ENCODE measurements at places on chromosomes 7 and 10. TPM values are rescaled to one million over a fixed set of nuclear protein-coding genes. Genes with fewer than 3 reads are reported as not detected.

- no peak for DNase-seq
Measured at GRCh38 chr10:106107706-106108105, 1056.8 kb downstream of the SORCS1 start.

DNA sequence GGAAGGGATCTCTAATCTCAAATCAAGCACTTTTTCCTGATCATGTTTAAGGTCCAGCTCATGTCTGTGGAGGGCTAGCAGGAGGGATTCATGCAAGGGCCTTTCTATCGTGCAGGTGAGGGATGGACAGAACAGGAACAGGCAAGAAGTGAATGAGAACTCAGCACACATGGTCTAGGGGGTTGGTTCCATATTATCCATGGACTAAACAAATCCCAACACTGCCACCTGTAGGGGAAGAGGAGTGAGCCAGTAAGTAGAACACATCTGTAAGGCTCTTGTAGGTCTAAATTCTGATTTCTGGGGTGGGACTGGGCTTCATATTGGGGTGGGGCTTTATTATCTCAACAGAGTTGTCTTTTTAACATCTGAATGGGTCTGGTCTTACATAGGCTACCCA is 138.0 kb upstream of the TARP start:
- DNase-seq: no peak

- peak; percentile 88 for DNase-seq
Measured at GRCh38 chr10:80281292-80281691, 8.2 kb downstream of the MAT1A start.

DNA sequence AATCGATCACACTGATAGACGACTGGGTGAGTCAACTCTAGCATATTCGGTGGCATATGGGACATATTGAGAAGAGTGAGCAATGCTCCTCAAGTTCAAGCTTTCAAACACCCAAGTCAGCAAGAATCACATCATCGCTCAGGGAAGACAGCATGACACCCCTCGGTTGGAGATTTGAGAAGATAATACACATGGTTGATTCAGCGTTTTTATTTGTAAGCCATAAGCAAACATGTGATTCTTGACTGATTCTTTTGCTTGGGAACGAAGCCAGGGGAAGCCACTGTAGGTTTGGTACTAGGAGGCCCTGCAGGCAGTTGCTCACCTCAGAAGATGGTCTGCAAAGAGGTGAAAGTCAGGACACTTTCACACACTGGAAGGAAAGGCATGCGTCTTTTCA is 12.6 kb downstream of the UCMA start:
- no peak for DNase-seq

DNA sequence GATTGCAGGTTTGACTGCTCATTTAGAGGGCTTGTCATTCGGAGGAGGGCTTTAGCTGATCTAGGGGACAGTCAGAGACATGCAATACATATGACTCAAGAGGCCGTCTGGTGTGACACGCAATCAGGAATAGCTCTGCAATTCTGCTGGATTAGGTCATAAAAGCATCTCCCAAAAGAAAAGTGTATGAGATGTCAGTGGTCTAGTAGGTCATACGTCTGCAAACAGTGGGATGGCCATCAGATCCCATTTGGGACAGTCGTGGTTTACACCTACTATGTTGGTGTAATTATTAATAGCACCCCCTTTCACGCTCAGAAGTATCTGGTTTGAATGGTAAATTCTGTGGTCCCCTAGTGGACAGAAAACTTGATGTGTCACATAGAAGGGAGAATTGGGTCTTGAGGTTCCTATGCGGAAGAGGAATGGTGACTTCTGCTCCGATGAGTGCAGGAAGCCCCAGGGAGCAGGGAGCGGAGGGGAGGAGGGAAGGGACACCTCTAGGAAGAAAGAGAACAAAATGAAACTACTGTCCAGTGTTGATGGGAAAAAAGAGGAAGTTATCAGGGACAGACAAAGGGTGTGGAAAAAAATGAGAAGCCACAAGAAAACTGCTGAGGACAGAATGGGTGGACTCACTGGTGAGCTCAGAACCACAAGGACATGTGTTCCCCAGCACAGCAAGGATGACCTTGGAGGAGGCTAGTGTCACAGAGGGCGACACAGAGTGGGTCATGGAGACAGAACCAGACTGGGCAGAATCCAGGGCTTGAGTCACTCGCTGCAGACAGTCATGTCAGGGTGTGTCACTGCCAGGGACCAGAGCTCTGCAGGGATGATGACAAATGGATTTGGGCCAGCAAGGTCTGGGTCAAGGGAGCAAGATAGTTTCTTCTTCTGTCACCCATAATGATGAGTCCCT is 59.9 kb downstream of the MAP3K8 start:
- DNase-seq: no peak

DNA sequence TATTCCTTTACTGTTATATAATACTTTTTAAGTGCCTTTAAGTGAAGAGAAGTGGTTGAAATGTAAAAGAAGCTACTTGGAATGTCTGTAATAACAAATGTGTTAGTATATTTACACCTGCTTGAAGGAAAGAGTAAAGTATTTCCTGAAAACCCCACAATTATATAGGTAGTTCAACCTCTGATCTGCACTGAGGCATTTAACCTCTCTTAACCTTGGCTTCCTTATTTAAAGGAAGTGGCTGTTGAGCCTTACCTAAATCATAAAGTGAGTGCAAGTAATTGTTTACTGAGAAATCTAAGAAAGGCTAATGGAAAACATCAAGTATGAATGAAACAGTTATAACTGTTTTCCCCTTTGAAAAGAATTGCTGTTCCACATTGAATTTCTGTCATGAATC is 294.5 kb downstream of the ADK start:
- no peak for DNase-seq

DNA sequence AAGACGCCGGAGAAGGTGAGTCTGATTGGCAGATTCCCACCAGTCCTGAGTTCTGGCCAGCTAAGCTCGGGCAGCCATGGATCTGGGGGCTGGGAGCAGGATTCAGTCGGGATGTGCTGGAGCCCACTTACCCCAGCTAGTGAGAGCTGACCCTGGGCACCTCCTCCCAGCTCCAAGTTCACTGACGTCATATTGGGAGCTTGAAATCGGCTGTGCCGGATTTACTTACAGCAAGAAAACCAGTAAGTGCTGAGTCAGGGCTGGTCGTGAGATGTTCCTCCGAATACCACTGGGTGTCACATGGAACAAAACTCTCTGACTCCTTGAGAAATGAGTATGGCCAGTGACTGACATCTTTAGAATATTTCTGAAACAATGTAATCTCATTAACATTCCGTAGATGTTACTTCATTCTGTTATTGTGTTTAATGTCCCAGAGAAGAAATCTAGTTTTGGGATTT is 621.2 kb downstream of the SDK1 start:
- DNase-seq: no peak

DNA sequence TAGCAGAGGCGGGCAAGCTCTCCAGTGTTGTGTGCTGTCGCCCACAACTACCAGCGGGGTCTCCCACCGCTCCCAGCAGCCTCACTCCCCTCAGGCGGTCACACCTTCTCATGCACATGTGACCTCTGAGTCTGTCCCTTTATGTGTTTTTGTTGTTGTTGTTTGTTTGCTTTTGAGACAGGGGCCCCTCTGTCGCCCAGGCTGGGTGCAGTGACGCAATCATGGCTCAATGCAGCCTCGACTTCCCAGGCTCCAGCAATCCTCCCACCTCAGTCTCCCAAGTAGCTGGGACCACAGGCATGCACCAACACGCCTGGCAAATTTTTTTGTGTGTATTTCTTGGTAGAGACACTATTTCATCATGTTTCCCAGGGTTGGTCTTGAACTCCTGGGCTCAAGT is 1.5 kb downstream of the CPSF4 start:
- DNase-seq: no peak

- DNase-seq: no peak
Measured at GRCh38 chr7:49564379-49564714, 209.1 kb upstream of the VWC2 start.

DNA sequence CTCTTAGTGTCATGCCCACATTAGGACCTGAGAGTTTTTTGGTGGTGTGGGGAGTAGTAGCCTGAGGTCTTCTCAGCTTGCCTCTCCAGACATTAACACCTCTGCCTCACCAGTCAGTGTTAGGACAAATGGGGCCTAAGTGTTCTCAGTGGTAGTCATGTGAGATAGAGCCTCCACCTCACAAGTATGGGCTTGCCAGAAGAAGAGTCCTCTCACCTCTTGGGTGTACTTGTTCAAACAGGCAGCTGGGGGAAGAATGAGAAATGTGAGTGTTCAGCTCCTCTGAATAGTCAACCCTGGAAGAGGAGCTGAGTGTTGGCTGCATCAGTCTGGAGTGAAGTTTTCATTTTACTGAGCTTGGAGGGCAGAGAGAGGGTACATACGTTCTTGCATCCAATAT is 464.6 kb downstream of the POM121L12 start:
- DNase-seq: no peak

GRCh38 chr10:85859859-85860258 is 506.7 kb downstream of the GRID1 start:
- DNase-seq: no peak

- DNase-seq: no peak
Measured at GRCh38 chr10:118106426-118106825, 59.7 kb upstream of the RAB11FIP2 start.

- no peak for DNase-seq
Measured at GRCh38 chr7:79159040-79159664, 294.3 kb downstream of the MAGI2 start.

- DNase-seq: no peak
Measured at GRCh38 chr10:24215196-24215595, 6.3 kb downstream of the KIAA1217 start.

DNA sequence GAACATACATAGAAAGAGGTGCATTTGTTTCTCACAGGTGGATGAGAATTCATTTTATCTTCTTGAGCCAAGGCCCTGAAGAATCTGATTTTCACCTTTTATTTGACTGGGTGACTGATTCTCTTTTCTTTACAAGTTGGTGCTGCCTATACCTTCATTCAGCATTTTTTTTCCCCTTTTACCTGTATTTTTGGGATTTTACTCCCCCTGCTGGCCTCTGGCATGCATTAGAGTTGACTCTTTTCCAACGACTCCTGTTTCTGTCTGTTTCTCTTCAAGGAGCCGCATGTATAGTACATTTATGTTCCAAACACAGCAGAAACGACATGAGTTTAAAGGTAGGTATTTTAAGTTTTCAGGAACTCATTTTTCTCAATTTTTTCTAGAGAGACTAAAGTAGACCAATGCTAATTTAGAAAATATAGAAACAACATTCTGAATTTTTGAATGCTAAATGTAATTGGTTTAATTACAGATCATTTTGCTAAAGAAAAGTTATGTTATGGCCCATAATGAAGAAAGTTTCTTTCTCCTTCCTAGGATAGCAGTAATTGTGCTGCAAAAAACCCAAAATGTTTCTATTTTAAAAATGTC is 149.8 kb upstream of the HDAC9 start:
- no peak for DNase-seq

- no peak for DNase-seq
Measured at GRCh38 chr7:1738511-1738910, 68.4 kb downstream of the ELFN1 start.

DNA sequence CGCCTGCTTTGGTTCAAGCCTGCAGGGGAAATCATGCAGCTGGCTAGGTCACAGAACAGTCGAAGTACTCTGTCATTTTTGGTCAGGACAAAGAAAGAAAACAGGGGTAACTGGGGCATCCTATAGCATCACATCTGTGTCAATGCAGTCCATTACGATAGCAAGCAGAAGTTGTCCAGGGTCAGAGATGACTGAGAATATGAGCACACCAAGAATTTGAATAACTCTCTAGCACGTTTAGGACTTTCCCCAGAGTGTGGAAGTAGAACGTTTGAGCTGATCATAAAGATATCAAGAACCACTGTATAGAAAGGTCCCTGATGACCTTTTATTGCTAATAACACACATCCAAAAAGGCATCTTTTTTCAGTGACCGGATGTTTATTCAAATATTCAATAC is 12.7 kb upstream of the HECW1 start:
- DNase-seq: no peak

GRCh38 chr10:48199580-48200377 is 74.7 kb downstream of the FRMPD2 start:
- DNase-seq: no peak

DNA sequence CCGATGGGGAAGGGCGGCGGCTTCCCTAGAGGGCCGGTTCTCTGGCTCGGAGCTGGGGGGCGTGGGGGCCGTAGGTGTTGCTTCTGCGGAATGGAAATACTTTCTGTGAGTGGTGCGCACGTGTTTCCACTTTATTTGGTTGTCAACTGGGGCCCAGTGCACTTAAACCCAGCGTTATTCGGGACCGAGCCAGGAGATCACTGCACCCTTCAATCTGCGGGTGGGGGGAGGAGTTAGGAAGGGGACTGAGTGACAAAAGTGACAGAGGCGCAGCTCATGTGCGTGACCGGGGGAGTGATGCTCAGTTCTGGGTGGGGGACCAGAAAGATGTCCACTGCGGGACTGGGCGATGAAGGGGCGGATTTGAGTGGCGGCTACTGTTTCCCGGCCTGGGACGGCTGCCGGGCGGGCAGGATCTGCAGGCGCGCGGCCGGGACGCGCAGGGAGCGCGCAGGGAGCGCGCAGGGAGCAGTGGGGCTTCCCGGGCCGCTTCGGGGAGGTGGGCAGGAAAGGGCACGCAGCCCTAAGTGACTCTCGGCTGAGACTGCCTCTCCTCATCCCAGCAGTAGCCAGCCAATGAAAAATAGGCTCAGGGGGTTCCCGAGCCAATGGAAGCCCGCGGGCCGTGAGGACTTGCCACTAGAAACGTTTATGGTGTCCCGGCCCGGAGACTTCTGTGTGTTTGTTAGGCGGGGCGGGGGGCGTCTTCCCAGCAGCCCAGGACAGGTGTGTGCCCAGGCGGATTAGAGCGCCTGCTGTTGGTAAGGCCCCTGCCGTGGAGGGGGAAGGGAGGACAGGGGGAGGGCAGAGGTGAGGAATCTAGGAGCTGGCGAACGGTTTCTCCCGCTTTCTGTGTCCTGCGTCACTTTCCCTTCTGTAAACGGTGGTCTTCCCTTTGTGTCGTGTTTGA is 54.3 kb upstream of the KDM7A start:
- DNase-seq: no peak

- DNase-seq: no peak
Measured at GRCh38 chr10:86230557-86231180, 135.9 kb downstream of the GRID1 start.

DNA sequence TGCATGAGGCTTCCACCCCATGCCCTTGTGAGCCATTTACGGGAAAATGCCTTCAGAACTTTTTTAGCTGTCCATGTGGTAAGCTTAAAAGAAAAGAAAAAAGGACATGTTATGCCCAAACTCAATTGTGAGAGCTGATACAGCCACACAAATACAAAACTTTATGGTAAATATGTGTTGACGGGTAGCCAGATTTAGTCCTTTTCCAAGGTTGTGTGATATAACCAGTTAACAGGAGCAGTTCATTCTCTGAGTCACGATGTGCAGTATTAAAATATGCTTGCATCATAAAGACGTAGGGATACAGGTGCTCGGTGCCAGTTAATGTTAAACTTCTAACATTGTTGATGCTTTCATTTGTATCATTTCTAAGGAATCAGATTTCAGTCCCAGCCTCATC is 350.4 kb downstream of the DNAJB6 start:
- no peak for DNase-seq

SLC26A5 gene
- not detected for total RNA-seq

ATOH7 gene
- total RNA-seq: not detected

OSBPL3 gene
- 3.0 TPM for total RNA-seq

CTTNBP2 gene
- 15.3 TPM for total RNA-seq

PSPH gene
- 10.8 TPM for total RNA-seq

ESYT2 gene
- total RNA-seq: 193 TPM

WDFY4 gene
- total RNA-seq: 7.3 TPM

DNAJB12 gene
- 38.8 TPM for total RNA-seq

ZNF365 gene
- total RNA-seq: 2.5 TPM
